Stimulated activated CD4-positive, alpha-beta T cell treated with anti-CD3 and anti-CD28 coated beads, TNF-alpha, amount 100 ng/mL, for 48 hours (primary cell): ENCODE measurements at places on chromosomes 13 and 19.

DNA sequence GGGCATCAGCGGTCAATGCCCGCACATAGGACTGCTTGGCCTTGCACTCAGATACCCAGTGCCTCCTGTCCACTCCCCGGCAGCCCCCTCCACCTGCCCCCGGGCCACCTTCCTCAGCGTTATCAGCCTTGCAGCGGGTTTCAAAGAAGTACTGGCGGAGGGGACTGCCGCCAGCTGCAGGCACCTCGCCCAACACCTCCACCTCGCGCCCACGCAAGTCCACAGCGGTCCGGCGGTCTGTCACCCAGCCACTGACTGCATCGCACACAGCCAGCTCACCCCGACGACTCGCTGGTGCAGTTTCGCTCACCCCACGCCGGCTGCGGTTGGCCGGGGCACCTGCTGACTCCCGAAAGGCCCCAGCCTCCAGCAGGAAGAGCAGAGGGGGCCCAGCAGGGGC lies 3.2 kb downstream of the NTF4 start:
- DNase-seq: no peak

DNA sequence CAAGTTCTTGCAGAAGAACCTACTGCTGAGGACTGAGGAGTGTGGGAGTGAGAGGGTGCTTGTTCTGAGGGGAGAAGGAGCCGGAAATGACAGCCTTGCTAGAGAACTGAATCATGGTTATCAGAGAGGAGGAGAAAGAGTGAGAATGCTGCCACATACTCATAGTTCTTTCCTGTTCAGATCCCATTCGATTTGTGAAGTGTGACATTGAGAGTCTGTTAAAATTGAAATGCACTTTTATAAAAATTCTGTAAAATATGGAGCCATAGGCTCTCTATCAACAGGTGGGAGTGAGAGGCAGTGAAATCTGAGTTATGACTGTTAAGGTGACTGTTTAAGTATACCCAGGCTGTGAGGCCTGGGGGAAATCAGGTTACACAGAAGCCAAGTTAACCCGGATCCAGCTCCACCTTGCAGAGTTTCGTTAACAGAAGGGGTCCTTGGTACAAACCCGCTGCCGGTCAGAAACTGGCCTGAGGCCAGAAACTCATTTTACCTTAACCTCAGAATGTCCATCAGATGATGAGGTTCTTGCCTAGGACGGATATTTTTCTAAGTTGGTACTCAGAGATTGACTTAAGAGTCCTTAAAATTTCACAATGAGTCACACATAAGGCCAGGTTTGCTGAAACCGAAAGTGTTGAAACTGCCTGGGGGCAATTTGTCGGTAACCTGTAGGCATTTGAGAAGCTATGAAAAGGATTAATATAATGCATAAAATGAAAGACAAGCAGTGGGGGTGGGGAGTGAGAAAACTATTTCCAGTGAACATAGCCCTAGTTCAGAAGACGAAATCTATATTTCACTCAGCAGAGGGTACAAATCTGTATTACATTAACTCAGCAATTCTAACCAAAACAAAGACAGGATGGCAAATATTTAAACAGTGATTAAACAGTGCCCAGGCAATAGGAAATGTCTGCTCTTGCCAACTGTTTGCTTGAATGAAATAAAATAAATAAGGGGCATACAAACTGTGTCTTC lies 350.5 kb downstream of the KCNRG start:
- peak; percentile 29 for DNase-seq

DNA sequence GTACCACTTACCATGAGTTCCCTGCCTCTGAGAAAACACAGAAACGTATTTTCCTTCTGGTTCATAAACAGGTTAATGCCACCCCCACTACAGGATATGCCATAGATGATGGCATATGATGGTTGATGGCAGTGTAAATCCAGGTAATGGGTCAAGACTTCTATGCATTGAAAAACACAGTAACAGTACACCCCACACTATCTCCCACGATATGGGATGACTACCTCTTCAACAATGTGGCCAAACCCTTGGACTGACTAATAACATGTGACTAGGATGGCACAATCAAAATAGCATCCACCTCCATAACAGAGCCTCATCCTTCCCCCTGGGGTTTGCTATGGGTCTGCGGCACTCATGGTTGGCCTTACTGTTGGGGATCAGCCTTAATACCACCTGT lies 22.0 kb downstream of the ZNF235 start:
- DNase-seq: no peak

DNA sequence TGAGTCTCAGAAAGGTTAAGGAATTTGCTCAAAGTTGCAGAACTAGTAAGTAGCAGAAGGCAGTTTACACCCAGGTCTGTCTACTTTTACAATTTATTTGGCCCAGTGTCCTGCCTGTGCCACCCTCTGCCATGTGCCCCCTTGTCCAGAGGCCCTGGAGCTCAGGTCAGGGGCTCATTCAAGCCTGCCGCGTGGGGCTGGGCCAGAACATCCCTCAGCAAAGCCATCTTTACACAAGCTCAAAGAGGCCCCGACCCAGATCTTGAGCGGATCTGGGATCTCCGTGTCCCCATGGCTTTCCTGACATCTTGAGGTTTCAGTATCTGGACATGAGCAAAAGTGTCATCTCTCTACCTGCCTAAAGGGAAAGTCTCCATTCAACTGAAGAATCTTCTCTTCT lies 76.4 kb upstream of the VSTM2B start:
- DNase-seq: no peak

GRCh38 chr19:16627193-16627927 lies 644 bp downstream of the MED26 start:
- DNase-seq: no peak

GRCh38 chr13:33494596-33495204 lies 209.1 kb upstream of the STARD13 start:
- no peak for DNase-seq

DNA sequence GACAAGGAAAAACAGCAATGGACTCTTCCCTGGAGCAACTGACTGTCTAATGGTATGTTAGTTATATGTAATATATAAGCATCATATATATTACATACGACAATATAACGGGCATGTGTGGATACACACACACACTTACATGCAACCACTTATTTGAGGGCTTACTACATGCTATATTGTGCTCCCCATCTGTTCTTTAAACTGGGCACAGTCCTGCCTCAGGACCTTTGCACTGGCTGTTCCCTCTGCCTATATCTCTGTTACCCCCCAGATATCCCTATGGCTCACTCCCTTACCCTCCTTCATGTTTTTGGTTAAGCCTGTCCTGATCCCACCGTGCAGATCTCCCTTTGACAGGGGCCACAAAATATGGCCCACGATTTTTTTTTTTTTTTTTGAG lies 10.2 kb downstream of the TICAM1 start:
- DNase-seq: no peak

DNA sequence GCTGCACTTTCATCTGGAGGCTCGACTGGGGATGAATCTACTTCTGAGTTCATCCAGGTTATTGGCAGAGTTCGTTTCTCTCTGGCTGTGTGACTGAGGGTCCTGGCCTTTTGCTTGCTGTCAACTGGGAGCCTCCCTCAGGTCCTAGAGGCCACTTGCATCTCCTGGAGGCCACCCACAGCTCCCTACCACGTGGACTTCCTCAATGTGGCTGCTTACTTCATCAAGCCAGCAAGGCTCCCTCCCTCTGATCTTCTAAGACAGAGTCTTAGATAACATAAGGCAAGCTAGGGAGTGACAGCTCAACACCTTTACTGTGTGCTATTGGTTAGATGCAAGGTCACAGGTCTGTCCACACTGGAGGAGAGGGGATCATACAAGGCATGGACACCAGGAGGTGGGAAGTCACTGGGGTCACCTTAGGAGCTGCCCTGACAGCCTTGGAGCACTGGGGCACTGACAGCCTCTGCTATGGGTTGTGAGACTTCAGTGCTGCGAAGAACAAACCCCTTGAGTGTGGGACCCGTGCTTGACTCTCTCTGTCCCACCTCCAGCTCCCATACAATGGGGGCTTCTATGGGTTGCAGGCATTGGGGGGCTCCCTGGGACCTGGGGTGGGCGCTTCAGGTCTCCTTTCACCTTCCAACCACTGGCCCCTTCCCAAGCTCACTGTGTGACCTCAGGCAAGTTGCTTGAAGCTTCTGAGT lies 5.3 kb downstream of the FAM187B start:
- no peak for DNase-seq

DNA sequence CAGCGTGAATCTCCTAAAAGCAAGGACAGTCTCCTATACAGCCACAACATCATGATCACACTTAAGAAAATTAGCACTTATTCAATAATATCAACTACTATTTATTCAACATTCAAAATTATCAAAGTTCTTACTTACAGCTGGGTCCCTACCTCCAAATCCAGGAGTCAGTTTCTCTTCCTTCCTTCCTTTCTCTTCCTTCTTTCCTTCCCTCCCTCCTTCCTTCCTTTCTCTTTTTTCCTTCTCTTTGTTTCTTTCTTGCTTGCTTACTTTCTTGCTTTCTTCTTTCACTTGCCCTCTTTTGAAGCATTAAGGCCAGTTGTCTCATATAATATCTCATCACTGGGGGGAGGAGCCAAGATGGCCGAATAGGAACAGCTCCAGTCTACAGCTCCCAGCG lies 107.6 kb downstream of the DCT start:
- no peak for DNase-seq

GRCh38 chr19:38384209-38385027 lies 3.4 kb downstream of the GGN start:
- no peak for DNase-seq
